GM12891 (cell line): ENCODE measurements at places on chromosomes 3 and 15.

GRCh38 chr3:31423482-31423881 lies 109.2 kb upstream of the STT3B start:
- no peak for DNase-seq

GRCh38 chr3:193996641-193997089 lies 139.3 kb upstream of the HES1 start:
- no peak for DNase-seq

DNA sequence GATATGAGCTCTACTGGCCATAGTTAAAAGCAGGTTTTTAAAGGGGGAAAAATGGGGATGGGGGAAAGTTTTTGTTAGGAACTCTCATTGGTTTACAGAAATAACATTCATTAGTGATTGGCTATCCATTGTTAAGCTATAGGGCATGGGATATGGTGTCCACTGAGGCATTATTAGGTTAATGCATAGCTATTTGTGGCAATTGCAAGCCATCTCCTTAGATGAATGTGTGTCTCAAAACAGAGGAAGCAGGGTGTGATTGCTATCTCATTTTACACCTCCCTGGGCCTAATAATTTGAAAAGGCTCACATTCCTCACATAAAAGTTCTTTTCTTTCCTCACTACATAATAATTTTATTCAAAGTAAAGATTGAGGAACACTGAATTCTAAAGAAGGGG lies 396.6 kb downstream of the TAFA4 start:
- DNase-seq, result no peak

DNA sequence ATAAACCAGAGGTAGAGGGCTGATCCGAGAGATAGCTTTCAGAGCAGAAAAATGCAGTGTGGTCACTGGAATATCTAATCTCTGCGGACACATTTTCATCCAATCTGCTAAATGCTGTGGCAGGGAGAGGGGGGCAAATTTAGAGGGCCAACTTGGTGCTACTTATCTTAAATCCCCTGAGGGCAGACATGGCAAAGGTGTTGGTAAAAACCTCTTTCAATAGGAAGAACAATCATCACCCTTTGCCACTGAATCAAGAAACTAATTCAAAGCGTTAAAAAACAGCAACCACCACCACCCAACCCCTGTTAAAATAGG lies 152.9 kb downstream of the MECOM start:
- no peak for DNase-seq

- no peak for DNase-seq
Measured at GRCh38 chr3:58063022-58063815, 55.0 kb downstream of the FLNB start.

DNA sequence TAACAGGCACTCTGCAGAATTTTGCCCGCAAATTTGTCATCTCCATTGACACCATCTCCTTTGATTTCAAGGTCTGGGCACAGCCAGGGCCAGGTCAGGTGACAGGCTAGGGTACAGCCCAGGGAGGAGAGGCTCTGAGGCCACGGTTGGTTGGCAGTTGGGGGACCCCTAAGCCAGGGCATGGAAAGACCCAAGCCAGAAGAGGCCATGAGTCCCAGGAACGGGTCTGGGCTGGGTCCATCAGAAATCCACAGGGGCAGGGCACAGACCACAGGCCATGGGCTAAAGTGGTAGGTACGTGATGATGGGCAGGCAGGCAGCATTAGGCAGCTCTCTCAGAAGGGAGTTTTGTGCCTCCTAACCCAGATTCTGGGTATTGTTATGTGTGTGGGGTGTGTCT lies 45.8 kb downstream of the SEMA3G start:
- DNase-seq, result no peak

DNA sequence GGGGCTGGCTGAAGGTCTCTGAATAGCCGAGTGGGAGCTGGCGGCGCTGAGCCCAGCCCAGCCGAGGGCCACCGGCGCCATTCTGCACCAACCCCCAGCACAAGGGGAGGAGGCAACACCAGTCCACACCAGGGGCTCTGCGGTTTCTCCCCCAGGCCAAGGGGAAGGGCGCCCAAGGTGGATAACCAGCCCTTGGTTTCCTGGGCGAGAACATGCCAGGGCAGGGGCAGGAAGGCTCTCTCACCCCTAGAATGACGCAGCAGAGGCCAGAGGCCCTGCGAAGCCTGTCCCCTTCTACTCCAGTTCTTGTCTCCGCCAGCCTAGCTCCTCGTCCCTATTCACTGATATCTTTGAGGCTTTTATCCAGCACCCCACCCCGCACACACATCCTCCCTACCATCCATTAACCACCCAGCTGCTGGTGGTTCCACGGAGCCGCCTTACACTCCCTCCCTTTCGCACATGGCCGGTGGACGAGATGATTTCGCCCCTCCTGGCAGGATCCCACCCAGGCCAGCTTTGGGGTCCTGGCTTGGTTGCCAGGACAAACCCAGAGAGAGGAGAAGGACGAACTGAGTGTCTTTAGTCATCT lies 1.3 kb downstream of the RBPMS2 start:
- no peak for DNase-seq
